ENCODE measurements at places on chromosomes 7 and 10.
A peak's percentile ranks its signal among the peaks of the same experiment; 100 is the strongest.

- DNase-seq: no peak
These were observed 271.7 kb downstream of the ARHGAP12 start for GRCh38 chr10:31656851-31657433.

- DNase-seq: no peak
These were observed 47.0 kb upstream of the FIGNL1 start for GRCh38 chr7:50497068-50497642.

DNA sequence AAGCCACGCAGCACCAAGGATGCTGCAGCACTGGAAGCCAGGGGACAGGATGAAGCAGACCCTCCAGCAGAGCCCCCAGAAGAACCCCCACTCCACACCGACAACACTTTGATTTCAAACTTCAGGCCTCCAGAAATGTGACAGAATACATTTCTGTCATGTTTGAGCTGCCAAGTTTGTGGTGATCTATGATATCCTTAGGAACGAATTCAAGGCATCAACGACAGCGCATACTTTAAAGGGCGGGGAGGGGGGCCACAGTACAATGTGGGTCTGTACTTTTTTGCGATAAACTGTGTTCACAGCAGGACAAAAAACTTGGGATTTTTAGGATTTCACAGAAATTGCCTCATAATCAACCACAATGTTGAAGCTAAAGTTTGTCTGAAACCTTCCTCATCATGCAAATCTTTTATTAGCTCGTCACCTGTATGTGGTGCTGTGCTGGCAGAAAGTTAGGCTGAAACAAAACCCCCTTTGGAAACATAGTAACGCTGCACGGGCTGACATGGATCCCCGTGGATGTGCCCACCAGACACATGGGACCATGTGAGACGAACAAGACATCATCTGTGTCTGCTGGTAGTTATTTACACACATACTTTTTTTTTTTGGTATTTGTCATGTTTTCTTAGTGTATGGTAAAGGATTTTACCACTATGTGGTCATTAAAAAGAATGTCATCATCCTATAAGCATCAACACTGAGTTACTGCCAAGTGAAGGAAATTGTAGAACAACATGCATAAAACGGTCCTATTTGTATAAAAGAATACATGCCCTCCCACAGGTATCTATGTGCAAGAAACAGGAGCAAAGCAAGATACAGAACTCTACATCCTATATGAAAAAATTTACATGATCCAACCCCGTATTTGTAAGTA is 113.3 kb upstream of the AFAP1L2 start:
- no peak for DNase-seq

DNA sequence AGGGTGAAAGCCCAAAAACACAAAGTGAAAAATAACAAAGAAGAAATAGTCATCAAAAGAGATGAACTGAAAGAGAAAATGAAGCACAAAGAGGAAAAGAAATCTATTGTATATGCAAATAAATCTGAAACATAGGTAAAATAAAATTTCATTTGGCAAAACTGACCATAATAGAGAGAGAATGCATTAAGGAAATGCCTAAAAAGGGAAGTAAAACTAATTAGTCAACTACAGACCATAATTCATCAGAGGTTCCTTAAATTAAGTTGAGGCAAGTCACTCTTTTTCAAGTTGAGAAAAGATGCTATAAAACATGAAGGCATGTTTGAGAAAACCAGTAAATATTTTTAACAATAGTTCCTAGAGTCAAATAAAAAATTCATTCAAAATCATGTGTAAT is 233.3 kb downstream of the LRRN3 start:
- DNase-seq: no peak

- DNase-seq: no peak
These were observed 369.6 kb downstream of the TCERG1L start for GRCh38 chr10:130941886-130942285.

DNA sequence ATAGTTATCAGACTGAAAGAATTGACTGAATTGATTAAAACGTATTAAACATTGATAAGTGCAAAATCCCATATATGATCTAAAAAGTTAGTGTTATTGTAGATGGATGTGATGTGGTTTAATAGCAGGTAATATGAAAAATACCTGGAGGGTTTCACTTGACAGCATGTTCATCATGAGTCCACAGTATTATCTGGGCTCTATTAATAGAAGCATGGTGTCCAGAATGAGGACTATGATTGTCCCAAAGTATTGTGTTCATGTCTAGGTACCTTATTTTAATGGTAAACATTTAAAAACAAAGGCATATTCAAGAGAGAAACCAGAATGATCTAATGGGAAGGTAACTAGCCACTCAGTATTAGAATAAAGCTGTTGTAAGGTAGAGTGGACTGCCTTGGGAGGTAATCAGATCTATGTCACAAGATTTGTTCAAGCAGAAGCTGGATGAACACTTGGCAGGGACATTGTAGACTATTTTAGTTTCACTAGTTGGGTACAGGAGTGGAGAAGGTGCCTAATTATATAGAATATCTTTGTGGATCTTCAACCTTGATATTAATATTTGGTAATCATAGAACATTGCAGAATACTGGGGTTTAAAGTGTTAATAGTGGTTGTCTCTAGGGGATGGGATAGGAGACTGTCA is 43.5 kb downstream of the MCU start:
- DNase-seq: no peak

GRCh38 chr7:142010952-142011548 is 15.4 kb downstream of the MGAM start:
- no peak for DNase-seq

- no peak for DNase-seq
These were observed 37.1 kb upstream of the SRI start for GRCh38 chr7:88256906-88257305.

DNA sequence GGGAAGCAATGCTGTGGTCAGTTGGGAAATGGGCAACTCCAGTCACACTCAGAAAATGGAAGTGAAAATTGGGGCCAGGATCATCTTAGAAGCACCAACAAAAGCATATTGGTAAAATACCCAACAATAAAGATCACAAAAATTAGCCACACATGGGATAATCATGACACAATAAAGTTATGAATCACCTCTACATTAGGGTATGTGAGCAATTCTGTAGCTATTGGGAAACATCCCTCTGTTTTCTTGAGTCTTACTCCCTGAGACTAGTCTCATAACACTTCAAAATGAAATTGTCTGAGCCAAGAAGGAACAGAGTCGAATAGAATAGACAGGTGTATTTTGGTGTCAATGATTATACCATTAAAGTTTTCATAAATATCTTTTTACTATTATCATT is 178.3 kb downstream of the DYNC1I1 start:
- DNase-seq: no peak

GRCh38 chr10:102394801-102395399 is 605 bp upstream of the NFKB2 start:
- DNase-seq: no peak

- no peak for DNase-seq
These were observed 26.2 kb upstream of the PRPF18 start for GRCh38 chr10:13560597-13560996.

DNA sequence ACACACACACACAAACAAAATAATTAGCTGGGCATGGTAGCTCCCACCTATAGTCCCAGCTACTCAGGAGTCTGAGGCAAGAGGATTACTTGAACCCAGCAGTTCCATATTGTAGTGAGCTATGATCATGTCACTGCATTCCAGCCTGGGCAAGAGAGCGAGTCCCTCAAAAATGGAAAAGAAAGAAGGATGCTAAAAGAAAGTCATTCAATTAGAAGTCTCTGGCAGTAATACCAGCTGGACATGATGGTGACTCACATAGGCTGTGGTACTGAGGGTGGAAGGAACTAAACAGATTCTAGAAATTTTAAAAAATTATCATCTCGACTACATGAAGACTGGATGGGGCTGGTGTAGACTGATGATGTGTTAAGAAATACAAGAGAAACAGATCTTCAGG is 385.3 kb downstream of the ETV1 start:
- DNase-seq: no peak

DNA sequence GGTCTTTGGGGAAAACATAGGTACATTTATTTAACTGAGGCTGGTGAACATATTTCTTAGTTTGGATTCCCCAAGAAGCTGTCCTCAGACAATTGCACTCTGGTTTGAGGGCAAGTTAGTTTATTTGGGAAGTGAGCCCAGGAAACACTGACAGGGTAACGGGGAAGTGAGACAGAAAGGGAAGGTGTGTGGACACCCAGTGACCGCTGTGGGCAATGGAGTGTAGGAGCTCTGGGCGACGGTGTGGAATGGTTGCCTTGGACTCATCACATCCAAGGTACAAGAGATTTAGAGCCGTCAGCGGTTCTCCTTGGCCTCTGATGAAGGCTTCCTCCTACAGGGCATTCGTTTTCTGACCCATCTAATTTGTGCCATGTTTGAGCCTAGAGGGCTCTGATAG is 7.1 kb downstream of the MRC1 start:
- no peak for DNase-seq

DNA sequence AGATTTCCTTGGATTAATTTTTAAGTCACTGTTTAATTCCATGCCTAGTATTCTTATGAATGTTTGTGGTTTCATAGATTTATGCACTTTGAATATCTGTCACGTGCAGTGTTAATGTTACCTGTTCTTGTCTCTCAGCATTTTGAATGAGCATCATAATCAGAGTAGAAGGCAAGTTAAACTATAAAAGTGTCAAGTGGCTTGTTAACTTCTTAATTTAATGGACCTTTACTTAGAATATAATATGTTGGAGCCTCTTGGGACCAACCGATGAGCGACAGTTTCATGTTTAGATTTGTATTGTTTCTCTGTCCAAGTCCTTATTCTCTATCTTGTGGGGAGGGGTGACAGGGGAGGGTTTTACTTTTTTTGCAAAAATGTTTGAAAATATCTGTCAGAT is 50.6 kb upstream of the MTURN start:
- DNase-seq: no peak

DNA sequence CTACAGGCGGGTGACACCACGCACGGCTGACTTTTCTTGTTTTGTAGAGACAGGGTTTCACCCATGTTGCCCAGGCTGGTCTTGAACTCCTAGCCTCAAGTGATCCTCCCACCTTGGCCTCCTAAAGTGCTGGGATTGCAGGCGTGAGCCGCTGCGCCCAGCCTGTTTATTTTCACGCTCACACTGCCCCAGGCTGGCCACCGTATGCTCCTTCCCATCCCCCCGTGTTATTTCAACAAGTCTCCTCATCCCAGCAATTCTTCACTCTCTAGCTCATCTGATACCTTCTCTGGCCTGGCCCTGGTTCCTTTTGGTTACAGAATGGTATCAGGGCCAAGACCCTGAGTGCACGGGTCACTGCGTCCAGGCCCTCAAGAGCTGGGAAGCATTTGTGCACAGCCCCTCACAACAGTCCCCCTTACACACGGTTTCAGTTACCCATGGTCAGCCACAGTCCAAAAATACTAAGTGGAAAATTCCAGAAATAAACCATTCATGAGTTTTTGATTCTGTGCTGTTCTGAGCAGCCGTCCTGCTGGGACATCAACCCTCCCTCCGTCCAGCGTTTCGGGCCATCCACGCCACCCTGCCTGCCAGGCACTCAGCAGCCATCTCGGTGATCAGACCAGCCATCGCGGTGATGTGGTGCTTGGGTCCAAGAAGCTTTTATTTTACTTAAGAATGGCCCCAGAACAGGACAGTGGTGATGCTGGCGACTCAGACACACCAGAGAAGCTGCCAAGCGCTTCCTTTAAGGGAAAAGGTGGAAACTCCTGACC is 8.9 kb downstream of the COX19 start:
- DNase-seq: no peak

GRCh38 chr7:132210821-132211220 is 365.4 kb downstream of the PLXNA4 start:
- no peak for DNase-seq

- peak; percentile 91 for DNase-seq
These were observed 38.5 kb upstream of the MKRN1 start for GRCh38 chr7:140517546-140518369.

- no peak for DNase-seq
These were observed 56.2 kb downstream of the HK1 start for GRCh38 chr10:69334302-69335062.

- no peak for DNase-seq
These were observed 35.0 kb downstream of the C10orf105 start for GRCh38 chr10:71684356-71685173.

DNA sequence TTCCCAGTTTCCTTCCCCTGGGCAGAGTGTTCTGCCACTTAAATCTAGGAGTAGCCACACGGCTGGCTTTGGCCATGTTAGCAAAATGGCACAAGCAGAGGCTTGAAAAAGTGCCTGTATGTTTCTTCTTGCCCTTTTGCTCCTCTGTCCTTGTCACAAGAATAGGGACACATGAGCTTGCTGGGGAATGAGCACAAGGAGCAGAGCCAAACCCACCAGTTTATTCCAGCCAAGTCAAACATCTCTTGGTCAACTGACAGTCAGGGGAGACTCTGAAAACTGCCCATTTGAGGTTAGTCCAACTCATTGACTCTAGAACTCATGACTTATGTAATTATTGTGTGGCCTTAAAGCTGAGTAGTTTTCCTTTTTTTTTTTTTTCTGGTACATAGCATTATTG is 739.7 kb upstream of the FZD8 start:
- no peak for DNase-seq

DNA sequence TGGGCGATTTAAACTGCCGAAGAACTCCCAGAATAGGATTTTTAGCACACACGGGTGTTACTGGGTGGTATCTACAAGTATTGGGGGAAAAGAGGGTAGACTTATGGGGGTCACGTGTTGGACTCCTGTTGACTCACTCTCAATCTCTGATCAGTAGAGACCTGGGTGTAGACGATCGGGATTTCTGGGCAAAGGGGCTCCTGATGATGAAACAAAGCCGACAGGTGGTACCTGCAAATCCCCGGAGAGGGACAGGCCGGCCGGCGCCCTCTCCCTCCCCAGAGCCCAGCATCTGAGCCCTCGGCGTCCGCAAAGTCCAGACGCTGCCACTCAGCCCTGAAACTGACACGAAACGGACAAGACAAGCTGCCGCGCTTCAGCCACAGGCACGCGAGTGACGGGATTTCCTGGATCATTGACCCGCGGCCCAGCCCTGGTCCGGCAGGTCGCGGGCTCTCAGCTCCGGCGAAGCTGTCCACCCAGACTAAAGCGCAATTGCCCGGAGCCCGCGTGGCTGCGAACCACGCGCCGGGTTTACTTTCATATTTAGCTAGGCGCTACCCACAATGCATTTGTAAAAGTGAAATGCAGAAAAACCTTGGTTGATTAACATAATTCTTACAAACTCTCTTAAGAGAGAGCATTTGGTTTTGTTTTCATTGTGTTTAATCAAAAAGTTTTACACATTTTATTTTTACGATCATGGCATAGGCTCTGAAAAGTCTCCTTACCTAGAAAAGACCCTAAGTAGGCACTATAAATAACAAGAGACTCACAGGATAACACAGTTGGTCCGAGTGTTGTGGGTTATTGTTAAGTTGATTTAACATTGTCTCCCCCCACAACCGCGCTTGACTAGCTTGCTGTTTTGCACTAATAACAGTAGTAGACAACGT is 56.9 kb upstream of the EZH2 start:
- peak; percentile 71 for DNase-seq

GRCh38 chr10:112802411-112803022 is 147.5 kb upstream of the TCF7L2 start:
- DNase-seq: no peak

DNA sequence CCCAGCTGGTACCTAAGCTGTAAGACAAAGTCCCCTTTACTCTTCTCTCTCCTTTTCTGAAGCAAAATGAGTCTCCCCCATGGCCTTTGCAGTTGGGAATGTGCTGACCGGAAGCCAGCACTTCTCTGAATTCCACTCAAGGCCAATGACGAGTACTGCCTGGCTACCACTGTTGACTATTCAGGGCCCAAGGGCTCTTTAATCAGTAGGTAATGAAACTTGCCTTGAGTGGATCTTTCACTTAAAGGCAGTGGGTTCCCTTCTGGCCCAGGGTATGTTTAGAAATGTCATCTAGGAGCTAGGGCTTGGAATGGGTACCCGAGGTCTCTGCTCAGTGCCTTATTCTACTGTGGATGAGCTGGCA is 197.1 kb downstream of the BBS9 start:
- DNase-seq: no peak

All from HAP-1 (cell line).